Anterior cingulate cortex (tissue), 58 donors: ENCODE measurements at places on chromosomes 2 and 18.

DNA sequence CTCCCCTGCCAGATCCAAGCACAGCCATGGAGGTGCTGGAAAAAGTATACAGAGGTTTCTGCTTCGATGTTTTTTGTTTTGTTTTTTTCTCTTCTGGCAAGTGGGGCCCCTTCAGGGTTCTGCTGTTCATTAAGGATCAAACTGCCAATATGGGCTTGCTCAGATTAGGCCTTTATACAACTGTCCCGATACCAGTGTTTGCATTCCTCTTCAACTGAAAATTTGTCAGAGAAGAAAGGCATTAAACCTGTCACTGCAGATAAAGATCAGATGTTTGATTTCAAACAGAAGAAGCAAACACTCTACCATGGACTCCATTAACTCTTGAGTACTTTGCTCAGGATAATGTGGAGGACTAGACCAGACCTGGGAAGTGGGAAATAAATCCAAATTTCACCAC is 396.0 kb upstream of the SMIM21 start:
- DNase-seq, result no peak

DNA sequence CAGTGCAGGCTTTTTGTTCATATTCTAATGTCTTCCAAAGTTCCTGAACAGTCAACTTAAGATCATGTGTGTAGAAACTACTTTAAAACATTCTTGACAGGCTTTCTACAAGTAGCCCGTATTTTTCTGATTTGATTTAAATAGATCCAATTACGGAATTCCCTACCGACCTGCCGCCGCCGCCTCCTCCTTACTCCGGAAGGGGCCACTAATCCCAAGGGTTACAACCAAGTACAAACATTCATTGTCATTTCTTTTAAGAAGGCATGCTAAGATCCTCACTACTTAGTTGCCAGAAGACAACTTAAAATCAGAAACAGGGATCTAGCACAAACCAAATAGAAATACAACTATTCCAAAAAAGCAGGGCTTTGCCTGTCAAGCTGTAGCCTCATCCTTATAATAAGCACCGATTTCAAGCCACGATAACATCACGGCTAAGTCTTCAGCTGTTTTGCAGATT is 784 bp downstream of the WDR33 start:
- no peak for DNase-seq

- no peak for DNase-seq
Observed at GRCh38 chr18:3029215-3029952, 16.4 kb upstream of the LPIN2 start.

DNA sequence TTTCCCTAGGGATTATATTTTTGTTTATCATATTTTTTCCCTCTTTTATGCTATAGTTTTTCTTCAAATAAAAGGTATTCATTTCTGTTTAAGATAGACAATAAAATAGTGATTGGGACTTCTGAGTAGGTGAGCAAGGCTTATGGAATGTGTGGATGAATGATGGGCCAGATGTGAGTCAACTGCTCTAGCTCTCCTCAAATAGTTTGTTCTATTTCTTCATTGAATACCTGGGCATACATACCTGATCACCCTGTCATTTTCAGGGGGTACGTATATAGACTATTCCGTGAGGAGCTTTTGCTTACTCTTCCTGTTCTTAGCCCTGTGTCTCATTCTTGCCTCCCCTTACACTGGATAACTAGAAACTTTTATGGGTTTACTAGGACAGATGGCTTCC is 41.9 kb downstream of the BABAM2 start:
- no peak for DNase-seq

DNA sequence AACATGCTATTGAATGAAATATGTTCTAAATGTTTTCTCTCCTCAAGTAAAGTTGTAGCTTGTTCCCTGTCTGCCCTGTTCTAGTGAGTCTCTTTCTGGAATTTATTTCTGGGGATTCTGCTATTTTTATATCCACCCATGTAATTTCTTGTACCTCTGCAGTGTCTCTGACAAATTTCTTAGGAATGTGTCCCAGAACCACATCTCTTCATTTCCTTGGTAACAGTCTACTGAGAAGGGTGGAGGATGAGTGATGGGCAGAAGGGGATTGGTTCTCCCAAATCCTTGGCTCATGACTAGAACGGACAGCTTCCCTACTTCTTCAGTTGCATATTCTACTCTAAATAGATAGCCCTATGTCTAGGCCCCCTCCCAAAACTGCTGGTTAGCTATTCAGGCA is 490.6 kb upstream of the LINC00305 start:
- DNase-seq, result no peak

- no peak for DNase-seq
Observed at GRCh38 chr2:47842846-47843245, 59.9 kb downstream of the MSH6 start.

DNA sequence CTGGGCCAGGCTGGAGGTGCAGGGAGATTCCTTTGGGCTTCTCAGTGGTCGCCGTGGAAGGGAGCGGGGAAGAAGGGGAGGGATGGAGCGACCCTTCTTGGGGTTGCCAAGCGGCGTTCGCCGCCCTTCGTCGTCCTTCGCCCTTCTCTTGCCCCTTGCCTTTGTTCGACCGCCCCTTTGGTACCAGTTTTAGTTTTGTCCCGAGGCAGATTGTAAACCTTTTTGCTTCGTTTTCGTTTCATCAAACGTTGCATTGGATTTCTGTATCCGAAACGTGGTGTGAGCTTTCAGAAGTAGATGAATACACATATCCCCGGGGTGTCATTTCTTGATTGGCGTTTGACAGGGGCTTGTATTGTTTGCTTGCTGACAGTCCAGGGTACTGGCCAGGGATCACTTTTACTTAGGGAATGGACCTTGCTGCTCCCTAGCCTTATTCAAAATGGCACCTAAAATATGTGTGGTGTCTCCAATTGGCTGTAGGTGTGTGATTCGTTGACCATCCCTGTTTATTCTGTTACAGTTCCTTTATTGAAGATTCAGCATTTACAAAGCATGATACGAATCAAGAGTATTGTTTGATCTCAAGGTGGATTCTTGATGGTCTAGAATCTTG is 788 bp downstream of the USP14 start:
- DNase-seq, result no peak

- no peak for DNase-seq
Observed at GRCh38 chr2:4533806-4534205, 830.4 kb downstream of the DCDC2C start.

DNA sequence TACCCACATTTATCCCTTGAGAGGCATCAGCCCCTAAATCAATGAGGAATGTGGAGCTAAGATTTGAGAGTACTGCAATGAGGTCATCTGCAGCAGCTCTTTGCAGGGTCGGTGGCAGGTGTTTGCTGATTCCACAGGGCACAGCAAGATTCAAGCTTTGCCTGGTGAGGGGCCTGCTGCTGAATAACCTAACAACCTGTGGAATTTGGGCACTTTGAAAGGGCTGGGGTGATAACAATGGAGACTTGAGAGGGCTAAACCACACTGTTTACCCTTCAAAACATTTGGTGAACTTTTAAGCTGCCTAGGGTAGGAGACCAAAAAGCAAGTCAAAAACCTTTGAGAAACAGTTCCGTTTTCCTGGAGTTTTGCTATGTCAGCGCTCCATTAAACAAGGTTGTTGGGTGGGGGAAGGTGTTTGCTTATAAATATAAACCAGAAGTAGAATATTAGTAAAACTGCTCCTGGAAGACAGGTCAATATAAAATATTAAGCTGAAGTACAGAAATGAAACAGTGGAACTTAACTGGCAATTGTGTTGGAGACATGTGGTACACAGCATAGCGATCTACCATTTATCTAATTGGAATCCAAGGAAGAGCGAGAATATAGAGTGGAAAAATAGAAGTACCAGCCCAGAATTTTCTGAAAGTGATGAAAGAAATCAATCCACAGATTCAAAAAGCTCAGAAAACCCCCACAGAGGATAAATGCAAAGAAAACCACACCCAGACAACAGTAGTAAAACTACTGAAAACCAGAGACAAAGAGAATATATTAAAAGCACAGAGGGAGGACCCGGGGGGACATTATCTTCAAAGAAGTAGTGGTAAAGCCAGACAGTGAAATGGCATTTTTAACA is 15.7 kb downstream of the COPS8 start:
- DNase-seq, result no peak

DNA sequence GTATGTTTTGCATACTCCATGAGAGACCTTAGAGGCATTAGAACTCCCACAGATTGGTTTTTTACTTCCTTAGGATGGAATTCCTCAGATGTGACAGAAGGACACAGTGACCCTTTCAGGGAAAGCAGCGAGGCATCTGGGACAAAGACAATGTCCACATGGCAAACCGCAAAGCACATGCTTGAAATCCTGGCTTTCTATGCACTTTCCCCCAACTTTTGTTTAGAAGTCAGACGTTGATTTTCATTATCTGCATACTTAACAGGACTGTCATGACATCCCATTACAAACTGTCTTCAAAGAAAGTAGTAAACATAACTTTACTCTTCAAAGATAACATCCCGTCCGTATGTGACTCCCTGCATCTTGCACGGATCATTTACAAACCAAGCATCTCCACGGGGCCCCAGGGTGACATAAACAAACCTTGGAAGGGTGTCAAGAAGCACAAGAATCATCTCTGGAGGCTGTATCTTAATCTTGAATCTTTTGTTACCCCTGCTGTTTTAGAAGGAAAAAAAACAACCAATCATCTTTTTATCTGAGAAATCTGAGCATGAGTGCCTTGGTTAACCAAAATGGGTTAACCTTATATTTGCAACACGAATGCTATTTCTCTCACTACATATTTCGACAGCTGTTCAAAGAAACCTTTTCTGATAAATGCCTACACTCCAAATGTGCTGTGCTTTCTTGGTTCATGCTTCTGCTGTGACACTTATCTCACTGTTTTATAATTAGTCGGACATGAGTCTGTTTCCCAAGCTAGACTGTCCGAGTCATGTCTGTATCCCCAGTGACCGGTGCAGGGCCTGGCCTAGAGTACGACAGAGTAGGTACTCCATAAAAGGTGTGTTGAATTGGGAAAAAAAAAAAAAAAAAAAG is 90.8 kb downstream of the CCBE1 start:
- no peak for DNase-seq

DNA sequence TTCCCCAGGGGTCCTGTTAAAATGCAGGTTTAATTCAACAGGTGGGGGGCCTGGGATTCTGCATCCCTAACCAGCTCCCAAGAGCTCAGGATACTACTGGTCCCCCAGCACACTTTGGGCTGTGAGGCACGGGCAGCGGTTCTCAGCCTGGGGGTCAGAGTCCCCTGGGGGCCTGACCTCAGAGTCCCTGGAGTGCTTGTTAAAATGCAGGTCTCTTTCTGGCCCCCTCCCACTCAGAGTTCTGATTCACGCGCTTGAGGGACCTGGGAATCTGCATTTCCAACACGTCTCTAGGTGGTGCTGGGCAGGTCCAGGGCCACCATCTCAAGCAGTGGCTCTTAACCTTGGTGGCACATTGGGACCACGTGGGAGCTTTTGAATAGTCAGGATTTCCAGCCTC is 2.8 kb upstream of the OTOS start:
- DNase-seq, result no peak

- DNase-seq, result no peak
Observed at GRCh38 chr2:31067259-31067658, 71.0 kb downstream of the GALNT14 start.

DNA sequence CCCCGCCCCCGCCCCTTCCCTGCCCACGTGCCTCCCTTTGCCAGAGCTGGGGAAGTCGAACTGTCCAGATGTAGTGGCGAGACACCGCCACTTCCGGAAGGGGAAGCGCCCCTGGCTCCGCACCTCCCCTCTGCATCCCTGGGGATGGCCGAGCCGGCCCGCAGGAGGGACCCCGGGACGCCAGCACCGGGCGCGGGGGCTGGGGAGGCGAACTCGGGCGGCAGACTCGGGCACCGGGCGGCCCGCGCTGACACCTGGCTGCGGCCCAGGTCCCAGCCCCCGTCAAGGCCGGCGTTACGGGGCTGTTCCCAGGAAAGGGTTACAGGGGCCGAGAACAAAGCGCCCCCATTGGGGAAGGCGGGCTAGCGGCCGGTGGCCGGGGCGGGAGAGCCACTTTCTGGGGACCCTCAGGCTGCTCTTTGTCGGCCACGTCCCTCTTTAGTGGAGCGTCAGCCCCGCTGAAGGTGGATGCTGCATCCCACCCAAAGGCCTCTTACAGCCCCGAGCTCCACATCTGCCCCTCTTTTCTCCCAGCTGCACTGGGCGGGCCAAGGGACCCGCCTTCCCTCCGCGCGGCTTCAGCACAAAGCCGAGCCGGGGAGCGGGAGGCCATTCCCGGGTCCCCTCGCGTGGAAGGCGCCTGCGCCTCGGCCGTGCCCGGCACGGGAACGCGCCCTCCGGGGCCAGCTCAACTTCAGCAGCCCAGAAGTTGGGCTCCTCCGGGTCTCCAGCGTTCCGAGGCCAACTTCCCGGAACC is 1.3 kb downstream of the SDC1 start:
- no peak for DNase-seq

GRCh38 chr18:29060349-29060748 is 883.4 kb upstream of the CDH2 start:
- DNase-seq, result no peak

- DNase-seq, result no peak
Observed at GRCh38 chr2:233833345-233833744, 21.0 kb downstream of the HJURP start.

DNA sequence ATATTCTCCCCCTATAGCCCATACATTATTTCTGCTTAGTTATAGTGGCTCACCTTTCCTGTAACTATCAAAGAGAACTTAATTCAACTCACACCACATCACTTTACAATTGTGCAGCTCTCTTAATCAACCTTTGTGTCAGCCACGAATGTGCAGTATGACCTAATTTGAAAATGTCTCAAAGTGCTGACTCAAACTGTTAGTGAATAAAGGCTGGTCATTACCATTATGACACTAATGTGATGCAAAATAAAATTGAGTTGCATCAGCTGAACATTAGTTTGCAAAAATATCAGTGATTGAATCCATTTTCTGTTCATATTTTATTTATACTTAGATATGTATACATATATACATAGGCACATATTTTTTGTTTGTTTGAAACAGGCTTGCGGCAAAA is 251.8 kb downstream of the MEIS1 start:
- no peak for DNase-seq

- peak; percentile 15 for DNase-seq
Observed at GRCh38 chr18:10482985-10483949, 28.8 kb downstream of the APCDD1 start.

DNA sequence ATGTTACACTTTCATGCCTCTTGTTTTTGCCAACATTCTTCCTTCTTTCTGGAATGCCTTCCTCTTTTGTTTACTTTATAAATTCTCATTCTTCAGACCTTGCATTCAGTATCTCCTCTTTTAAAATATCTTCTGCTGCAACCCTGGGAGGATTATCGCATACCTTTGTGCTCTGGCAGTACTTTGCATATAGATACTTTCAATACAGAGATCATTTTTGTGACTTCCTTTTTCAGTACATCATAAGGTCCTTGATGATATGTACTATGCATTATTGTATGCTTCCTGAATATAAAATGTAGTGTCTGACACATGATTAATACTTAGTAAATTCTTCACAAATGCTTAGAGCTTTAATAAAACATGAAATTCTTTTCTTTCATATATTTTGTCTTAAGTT is 538.7 kb downstream of the TRIB2 start:
- no peak for DNase-seq

- DNase-seq, result no peak
Observed at GRCh38 chr2:189181706-189182105, 2.1 kb upstream of the COL5A2 start.

GRCh38 chr2:12063210-12063609 is 316.8 kb downstream of the LPIN1 start:
- no peak for DNase-seq

- no peak for DNase-seq
Observed at GRCh38 chr2:207408086-207408794, 121.5 kb upstream of the CREB1 start.
